ENCODE measurements at places on chromosomes 16 and 17. TPM values are rescaled to one million over a fixed set of nuclear protein-coding genes. Genes with fewer than 3 reads are reported as not detected.

DNA sequence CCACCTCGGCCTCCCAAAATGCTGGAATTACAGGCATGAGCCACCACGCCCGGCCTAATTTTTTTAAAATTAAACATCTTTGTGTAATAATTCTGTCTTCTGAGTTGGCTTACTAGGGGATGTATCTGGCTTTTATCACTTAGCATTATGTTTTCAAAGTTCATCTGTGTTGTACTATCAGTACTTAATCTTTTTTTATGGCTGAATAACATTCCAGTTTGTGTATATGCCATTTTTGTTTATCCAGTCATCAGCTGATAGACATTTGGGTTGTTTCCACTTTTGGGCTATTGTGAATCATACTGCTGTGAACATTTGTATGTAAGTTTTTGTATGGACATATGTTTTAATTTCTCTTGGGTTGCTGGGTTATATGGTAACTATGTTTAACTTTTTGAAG is 69.0 kb downstream of the CHD9 start:
- H3K27me3 ChIP-seq: no peaks in the 10 kb centered on the region
- no peak for DNase-seq
- H3K4me3 ChIP-seq: no peak overlapping the region
- no peaks in the 10 kb centered on the region for H3K36me3 ChIP-seq

GRCh38 chr17:31907342-31907962 is 5.9 kb upstream of the UTP6 start:
- no peak for DNase-seq
- H3K4me1 ChIP-seq: 0 out of 2 replicates have a peak, but pooled peaks cover 2% of the 10 kb centered on the region
- H3K36me3 ChIP-seq: no peaks in the 10 kb centered on the region
- no peak overlapping the region for H3K27ac ChIP-seq
- H3K4me3 ChIP-seq: no peak overlapping the region

DNA sequence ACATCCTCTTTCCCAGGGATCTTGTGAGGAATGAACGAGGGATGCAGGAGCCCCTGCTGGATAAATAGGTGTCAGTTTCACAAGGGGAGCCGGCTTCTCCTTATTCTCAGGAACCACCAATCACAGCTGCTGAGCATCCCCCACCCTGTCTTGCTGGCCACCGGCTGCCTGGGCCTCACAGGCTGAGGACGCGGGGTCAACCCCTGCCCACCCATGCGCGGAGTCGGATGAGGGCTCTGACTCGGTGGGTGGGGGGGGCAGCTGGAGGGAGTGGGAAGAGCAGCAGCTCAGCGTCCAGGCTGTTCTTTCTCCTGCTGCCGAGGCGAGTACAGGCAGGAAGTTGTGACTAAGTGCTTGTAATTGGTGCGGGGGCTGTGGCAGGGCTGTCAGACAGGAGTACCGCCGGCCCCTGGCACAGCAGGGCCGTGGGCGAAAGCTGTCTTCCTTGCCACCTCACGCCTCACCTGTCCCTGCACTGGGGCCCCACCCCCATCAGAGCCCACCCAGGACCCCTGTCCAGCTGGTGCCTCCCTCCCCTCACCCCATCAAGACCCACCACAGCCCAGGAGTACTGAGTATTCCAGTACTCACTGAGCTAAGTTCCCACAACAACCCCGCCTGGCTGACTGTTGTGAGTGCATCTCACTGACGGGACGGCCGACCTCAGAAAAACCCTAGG is 11.0 kb upstream of the DPEP1 start:
- H3K27me3 ChIP-seq: peaks cover 22% of the 10 kb centered on the region
- DNase-seq: no peak
- H3K4me3 ChIP-seq: no peak overlapping the region
- H3K36me3 ChIP-seq: no peaks in the 10 kb centered on the region

DNA sequence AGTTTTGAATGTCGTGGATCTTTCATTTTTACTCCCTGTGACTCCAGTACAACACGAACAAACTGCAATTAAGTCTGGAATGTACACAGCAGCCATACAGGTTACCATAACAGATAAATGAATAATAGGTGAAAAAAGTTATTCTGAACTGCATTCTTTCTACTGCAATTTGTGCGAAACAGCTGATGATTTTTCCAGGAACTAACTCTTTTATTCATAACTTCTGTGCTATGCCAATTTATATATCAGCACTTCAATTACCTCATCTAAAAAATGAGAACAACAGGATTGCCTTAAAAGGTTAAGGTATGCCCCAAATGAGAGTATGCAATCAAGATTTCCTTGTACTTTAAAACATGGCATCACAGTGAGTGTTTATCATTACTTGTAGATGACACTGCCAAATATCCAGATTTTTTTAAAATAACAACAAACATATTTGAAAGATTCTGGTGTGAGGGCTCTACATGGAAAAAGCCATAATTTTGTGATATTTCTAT is 238.9 kb downstream of the CDH8 start:
- no peak overlapping the region for H3K27ac ChIP-seq
- H3K4me1 ChIP-seq: no peaks in the 10 kb centered on the region
- H3K4me3 ChIP-seq: no peak overlapping the region
- no peak for DNase-seq
- H3K27me3 ChIP-seq: no peaks in the 10 kb centered on the region
- no peaks in the 10 kb centered on the region for H3K36me3 ChIP-seq

DNA sequence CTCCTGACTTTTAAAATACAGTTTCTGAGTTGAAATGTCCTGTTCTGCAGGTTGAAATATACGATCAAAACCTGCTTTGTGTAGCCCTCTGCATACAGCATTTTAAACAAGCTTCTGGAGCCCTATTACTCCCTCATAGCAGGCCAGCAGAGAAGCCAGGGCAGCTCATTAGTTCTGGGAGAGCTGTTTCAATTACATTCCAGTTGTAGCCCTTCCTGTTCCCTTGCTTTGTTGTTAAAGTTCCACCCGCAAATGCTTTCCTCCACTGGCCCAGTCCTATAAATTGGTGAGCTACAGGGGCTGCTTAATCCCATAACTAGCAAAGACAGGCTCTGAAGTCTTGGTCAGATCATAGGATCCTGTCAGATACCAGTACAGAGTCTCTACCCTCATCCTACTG is 162.5 kb downstream of the SLC39A11 start:
- DNase-seq: no peak
- no peaks in the 10 kb centered on the region for H3K36me3 ChIP-seq
- no peak overlapping the region for H3K4me3 ChIP-seq

Gene TMEM204
- total RNA-seq: not detected

Gene DHRS7C
- total RNA-seq: not detected

Gene NEUROD2
- not detected for total RNA-seq

Gene BOLA2B
- 295 TPM for total RNA-seq

Gene PRPSAP2
- total RNA-seq: 58.9 TPM
